SK-MEL-5 (cell line): ENCODE measurements at places on chromosomes 7 and 10. TPM values are rescaled to one million over a fixed set of nuclear protein-coding genes. Genes with fewer than 3 reads are reported as not detected.

DNA sequence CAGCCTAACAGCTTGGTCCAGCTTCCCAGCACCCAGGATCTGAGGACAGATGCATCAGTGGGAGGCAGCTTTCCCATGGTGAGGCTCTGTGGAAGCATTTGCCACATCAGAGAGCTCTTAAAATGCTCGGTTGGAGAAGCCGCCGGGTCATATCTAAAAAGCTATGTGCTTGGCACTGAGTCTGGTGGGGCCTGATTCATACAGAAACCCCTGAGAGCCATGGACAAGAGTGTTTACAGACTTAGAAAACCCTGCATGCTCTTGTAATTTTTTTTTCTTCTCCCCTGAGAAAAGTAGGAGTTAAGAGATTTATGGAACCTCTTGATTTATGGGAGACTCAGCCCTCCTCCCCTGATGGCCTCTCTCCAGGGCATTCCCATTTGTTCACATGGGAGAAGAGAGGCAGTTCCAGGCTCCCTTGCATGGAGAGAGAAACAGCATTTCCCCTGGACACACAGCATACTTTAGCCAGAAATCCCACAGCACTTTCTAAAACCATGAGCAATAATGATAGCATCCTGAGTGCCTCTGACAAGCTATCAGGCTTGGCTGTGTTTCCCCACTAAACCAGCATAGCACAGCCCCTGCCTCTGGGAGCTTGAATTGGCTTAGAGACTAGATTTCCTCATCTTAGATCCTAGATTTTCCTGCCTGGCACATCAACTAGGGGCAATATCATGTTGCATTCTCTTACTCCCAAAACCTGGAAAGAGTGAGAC, 322.1 kb upstream of the AUTS2 start:
- DNase-seq: no peak

DNA sequence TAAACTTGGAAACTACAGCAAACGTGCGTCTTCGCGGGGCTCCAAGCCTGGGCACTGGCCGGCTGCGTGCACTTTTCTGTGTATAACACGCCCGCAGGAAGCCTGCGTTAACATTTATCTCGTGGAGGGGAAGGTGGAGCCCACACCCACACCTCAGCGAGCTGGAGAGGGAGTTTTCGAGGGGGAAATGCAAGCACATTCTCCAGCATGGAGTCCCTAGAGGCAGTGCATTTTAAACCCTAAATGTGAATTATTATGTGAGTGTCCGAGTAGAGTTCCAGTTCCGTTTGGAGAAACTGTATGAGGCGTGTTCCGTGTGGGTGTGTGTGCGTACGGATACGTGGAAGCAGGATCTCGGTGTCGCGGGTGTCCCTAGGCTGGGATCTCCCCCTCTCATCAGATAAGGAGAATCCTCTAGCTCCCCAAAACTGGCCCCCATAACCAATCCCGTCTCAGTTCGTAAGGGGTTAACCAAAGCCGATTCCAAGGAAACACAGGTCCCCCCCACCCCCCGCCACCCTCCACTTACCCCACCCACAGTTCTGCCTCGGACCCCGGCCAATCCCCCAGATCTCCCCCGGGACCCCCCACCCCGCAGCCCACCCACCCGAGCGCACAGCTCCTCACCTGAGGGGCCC, 403 bp downstream of the CDK6 start:
- DNase-seq: peak; percentile 34

GRCh38 chr10:93369588-93370164, 112.5 kb downstream of the MYOF start:
- no peak for DNase-seq

- DNase-seq: no peak
These were observed 58.4 kb downstream of the MGMT start for GRCh38 chr10:129525401-129525801.

DNA sequence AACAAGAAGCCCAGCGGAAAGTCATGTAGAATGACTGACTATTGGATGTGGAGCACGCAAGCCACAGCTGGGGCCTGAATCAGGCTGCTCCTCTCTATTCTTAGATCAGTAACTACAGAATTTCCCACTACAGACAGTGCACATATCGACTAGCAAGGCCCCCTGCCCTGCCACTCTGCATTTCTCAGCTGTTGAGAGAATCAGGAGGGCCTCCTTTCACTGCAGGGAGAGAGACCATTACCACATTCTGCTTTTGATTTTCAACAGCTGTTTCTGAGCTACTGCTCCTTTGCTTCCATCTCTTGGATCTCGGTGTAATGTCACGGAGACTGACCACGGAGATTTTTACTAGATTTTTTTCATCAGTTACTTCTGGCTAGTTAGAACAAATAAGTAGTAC, 73.8 kb downstream of the PON1 start:
- DNase-seq: no peak

DNA sequence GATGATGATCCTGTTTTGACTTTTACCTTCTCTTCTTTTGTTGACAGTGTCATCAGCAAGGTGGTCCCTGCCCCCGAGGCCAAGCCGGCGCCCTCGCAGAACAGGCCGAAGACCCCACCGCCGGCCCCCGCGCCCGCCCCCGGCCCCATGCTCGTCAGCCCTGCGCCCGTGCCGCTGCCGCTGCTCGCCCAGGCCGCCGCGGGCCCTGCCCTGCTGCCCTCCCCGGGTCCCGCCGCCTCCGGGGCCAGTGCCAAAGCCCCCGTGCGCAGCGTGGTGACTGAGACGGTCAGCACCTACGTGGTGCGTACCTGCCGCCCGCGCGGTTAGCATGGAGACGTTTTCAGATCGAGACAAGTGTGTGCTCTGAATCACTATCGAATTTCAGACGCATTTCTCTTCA, 45.5 kb upstream of the GATA3 start:
- no peak for DNase-seq

- peak; percentile 79 for DNase-seq
These were observed 362.9 kb downstream of the MAGI2 start for GRCh38 chr7:79090543-79090942.

DNA sequence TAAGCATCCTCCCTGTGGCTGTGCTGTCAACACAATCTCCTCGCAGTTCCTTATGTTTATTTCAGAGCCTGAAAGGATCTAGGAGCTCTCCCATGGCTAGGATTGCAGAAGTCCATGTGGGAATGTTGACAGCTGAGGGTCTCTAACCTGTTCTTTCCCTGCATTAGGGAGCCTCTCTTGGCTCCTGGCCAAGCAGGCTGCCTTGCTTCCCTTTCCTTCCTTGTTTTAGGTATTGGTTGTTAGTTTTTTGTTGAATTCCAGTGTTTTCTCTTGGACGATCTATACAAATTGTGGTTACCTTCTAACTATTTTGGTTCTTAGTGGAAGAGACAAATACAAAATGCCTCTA, 171.8 kb downstream of the MLLT10 start:
- DNase-seq: no peak

Gene ARMC3
- total RNA-seq: 0.32 TPM in 1 of 2 replicates, not detected in the other

Gene ANKRD26
- 6.7 and 6.9 TPM in 2 replicates for total RNA-seq

- no peak for DNase-seq
These were observed 72.0 kb downstream of the GRID1 start for GRCh38 chr10:86294346-86295265.

Gene ZP3
- total RNA-seq: 5.0 and 6.6 TPM in 2 replicates

DNA sequence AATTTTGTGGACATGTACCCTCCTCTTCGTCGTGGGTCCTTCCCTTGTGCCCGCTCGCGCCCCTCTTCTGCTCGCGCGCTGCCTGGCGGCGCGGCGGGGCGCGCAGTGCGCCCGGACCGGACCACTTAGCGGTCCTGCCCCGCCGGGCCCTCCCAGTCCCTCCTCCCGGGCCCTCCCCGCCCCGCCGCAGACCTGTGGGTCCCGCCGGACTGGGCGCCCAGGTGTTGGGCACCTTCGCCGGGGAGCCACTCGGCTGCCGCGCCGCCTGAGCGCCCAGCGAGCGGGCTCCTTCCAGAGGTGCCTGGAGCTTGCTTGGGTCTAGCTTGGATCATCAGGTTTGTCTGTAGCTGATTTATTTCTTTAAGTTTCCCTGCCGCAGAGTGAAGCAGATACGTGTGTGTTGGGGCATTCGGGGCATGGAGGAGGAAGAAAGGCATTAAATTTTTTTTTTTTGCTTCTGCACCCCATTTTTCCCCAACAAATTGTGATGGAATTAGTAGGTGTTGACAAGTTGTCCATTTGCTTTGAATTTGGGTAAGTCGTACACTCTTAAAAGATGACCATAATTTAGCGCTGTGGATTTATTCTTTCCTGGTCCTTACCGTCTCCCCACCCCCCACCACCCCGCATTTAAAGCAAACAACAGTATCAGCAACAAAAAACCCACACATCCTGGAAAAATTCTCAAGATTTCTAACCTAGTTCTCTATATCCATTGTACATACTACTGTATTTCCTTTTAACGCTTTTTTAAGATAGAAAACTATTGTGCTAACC, 905 bp downstream of the C1GALT1 start:
- DNase-seq: peak; percentile 49

- DNase-seq: no peak
These were observed 9.7 kb downstream of the DPYSL4 start for GRCh38 chr10:132196178-132197113.

DNA sequence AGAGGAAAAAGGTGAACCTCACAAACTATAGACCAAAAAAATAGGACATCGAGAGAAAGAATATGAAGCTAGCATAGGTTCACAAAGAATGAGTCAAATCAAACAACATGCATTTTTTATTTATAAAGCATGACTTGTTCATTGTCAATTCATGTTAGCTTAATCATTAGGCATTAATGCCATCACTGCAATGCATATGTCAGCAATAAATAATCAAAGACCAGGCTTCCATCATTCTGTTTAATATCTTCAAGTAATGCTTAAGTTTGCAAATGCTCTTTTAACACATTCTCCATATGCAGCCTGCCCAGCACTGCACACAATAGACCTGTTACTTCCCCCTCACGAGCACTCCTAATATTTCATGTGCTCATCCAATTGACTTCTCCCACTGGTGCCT, 8.9 kb upstream of the MAGI2 start:
- DNase-seq: no peak
